ENCODE measurements at places on chromosomes 7 and 10.

GRCh38 chr7:45687721-45688120 lies 113.6 kb downstream of the ADCY1 start:
- no peak for DNase-seq

- DNase-seq = no peak
These were observed 9.9 kb downstream of the BAZ1B start for GRCh38 chr7:73512018-73512780.

GRCh38 chr10:131006458-131007256 lies 304.9 kb downstream of the TCERG1L start:
- DNase-seq = no peak

GRCh38 chr10:12350925-12351324 lies 1.6 kb downstream of the CAMK1D start:
- no peak for DNase-seq

GRCh38 chr7:75762350-75762917 lies 9.6 kb downstream of the CCL26 start:
- DNase-seq = peak; percentile 56

DNA sequence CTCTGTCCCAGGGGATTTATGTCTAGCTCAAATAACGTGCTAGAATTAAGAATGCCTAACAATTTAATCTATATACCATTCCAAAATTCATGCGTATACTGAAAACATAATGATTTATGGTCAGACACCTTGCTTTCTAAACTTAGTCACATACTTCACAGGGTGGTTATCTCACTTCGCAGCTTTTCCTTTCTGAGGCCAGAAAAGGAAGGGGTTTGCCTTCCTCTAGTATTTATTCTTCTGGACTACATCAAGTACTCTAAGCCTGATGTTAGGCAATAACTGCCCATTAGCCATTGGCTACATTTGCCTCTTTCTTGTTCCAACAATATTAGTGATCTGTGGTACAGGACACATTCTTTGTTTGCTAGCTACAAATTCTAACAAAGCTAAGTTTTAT lies 72.6 kb upstream of the FHIP2A start:
- DNase-seq = no peak

DNA sequence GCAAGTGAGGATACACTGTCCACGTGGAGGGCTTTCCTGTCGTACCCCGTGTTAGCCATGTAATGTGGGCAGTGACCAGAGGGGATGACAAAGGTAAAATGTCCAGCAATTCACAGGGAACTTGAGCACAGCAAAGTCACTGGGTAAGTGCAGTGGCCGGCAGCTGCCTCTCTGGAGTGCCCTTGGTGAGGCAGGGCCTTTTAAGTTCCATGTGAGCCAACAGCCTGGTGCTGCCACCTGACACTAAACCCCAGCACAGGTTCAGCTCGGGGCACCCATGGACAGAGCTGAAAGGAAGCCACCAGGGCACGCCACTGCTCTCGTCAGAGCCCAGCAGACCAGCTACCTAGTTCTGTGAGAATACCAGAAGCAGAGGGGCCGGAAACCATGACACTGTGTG lies 168.3 kb downstream of the PRKAG2 start:
- DNase-seq = no peak

DNA sequence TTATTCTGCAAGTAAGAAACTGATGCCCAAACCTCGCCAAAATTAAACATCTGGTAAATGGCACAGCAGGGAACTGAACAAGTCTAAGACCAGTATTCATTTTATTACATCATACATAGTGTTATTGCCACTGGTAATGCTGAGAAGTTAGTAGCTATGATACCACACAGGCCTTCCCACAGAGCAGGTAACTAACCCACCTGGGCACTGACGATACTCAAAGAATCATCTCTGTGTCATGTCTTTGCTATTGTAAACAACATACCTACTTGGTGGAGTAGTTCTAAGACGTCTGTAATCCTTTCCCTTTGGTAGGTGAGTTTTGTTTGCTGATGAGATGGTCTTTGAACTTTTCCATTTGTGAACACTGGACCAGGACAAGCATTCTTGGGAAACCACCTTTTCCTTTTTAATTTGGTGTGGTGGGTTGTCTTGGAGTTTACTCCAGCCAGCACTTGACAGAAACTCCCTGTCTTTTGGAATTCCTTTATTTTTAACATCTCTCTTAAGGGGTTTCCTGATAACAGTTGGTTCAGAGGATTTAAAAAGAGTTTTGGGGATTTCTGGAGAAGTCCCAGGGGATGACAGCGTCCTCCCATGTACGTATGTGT lies 40.9 kb downstream of the PDSS1 start:
- DNase-seq = no peak

- no peak for DNase-seq
These were observed 75.8 kb downstream of the GOLGA7B start for GRCh38 chr10:97925308-97925938.

DNA sequence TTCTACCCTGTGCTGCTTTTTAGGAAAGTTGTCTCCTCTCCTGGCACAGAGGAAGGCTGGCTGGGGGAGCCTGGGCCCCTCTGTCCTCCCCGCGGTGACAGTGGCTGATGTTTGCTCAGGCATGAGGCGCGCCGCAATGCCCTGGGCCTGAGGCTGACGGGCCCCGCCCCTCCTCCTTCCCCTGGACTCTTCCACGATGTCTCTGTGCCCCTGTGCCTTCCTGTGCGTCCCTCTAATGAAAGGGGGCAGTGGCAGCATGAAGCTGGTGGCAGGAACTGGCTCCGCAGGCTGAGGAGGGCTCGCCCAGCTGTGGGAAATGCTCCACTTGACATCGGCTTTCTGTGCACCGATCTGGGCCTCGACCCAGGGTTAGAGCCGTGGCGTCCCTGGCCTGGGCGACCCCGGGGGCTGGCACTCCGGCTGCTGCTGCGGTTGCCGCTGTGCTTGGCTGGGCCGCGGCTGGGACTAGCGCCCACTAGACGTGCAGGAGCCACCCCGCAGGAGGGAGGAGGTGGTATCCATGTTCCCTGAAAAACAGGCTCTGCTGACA lies 67.9 kb downstream of the ZNF680 start:
- no peak for DNase-seq

DNA sequence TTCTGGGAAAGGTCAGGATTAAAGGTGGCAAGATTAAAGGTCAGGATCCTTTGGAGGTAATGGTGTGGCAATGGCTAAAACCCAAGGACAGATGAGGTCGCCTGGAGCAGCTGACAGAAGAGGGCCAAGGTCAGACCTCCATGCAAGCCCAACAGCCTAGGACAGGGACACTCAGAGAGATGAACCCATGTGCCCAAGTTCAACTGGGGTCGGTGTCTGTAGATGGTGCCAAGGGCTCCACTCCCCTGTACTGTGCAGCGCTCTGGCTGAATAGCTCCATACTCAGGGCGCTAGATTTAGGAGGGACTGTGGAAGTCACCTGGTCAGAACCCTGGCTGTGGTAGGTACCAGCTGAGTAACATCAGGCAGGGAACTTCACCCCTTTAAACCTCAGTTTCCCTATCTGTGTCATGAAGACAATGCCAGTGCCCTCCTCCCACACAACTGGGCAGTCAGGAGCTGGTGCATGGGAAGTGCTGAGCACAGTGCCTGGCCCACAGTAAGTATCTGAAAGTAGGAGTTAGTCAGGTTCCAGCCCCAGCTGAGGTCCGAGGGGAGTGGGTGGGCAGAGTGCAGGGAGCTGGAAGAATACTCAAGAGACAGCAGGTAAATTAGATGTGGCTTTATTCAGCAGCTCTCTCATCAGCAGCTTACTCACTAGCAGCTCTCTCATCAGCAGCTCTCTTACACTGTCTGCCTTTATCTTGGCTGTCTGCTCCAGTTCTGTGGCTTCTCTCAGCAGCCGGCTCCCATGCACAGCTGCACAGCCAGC lies 327.1 kb downstream of the GLRX3 start:
- DNase-seq = no peak

- DNase-seq = no peak
These were observed 13.4 kb downstream of the PRKAG2 start for GRCh38 chr7:151863386-151864079.

GRCh38 chr7:4607311-4607729 lies 74.8 kb upstream of the FOXK1 start:
- DNase-seq = no peak

- DNase-seq = no peak
These were observed 247.4 kb upstream of the TEX47 start for GRCh38 chr7:89042940-89043339.

- DNase-seq = no peak
These were observed 222.0 kb downstream of the LRRN3 start for GRCh38 chr7:111312966-111313365.

- no peak for DNase-seq
These were observed 27.1 kb downstream of the CD36 start for GRCh38 chr7:80665526-80665925.

DNA sequence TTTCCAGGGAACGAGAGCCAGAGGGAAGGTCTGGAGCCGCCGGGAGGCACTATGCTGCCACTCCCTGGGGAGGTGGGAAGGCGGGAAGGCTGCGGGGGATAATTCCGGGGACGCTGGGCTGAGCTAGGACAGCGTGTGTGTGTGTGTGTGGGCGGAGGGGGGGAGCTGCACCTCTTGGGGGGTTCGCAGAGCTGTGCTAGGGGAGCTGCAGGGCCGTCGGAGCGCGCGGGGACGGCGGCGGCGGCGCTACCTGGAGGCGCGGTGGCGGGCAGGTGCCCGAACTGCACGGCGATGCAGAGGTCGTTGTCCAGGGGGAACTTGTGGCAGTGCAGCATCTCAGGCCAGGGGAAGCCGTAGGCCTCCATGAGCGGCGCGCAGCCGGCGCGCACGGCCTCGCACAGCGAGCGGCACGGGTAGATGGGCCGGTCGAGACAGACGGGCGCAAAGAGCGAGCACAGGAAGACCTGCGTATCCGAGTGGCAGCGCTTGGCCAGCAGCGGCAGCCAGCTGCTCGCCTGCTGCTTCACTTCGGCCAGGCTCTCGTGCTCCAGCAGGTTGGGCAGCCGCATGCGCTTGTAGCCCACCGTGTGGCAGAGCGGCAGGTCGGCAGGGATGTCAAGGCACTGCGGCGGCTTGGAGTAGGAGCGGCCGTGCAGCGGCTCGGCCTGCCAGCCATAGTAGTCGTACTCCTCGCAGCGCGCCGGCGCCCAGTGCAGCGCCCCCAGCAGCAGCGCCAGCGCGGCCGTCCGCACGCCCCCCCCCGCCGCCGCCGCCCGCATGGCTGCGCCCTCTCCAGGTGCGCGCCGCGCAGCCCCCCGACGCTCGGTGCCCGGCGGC lies 526 bp downstream of the SFRP5 start:
- peak; percentile 3 for DNase-seq

Measured in GM04504 (cell line).